ENCODE measurements at places on chromosomes 7 and 10.

DNA sequence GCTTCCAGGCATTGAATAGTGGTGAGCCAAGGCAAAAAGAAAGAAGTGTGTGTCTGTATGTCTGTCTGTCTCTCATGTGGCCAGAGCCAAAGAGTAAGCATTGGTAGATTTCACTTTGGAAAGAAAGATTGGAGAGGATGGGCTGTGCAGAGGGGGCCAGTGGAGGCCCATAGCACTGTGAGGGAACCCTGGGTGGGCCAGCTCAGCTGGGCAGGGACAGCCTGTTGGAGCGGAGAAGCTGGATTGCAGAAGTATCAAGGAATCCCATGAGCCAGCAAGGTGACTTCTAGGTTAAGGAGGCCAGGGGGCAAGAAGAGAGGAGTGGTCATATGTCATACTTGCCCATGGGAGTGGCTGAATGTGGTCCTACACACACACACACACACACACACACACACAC lies 1.5 kb upstream of the GRID1 start:
- DNase-seq: no peak

- no peak for DNase-seq
These were observed 12.4 kb downstream of the DUSP5 start for GRCh38 chr10:110510086-110510485.

DNA sequence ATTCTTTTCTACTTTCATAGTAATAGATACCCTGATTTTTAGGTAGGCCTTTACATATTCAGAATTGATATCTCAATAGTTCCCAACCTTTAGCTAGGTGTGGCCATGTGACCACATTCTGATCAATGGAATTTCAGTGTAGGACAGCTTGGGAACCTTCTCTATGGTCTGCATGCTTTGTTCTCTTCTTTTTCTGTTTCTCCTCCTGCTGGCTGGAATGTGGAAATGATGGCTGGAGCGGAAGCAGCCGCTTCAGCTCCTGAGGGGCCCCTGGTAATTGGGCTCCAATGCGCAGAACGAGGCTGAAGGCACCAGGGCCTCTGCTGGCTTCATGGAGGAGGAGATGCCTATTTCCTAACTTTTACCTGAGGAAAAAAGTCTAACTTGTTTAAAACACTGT lies 152.6 kb downstream of the ZMYND11 start:
- no peak for DNase-seq

DNA sequence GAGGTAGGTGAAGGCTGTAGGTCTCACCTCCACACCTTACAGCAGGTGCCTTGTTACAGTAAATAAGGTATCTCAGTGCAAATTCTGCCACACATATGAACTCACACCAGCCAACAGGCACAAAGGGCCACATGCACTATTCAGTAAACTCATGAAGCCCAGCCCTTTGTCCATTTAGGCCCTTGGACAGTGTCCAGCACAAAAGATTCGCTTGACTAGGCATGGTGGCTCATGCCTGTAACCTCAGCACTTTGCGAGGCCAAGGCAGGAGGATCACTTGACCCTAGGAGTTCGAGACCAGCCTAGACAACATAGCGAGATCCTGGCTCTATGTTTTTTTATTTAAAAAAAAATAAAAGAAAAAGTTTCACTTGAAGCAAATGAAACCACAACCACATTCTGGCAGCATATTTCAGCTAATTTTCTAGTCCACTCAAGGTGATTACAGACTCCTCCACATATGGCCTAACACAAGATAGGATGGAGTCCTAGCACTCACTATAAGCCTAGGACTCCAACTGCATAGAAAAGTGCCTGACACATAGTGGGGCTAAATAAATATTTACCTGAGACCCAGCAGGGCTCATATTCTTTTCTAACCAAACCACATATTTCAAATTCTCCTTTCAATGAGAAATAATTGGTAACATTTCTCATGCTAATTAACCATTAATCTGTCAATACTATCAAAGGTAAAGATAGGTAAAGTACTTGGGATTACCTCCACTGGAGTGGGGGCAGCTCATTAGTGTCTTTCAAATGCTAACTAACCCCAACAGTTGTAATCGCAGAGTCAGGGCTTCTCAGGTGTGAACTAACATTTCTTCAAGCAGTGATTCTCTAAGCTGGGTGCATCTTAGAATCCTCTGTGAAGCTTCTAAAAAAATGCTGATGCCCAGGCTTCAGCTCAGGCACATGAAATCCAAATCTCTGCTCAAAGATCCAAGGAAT lies 4.5 kb upstream of the ANKRD1 start:
- no peak for DNase-seq

- no peak for DNase-seq
These were observed 146.4 kb downstream of the ZNF248 start for GRCh38 chr10:37710831-37711616.

DNA sequence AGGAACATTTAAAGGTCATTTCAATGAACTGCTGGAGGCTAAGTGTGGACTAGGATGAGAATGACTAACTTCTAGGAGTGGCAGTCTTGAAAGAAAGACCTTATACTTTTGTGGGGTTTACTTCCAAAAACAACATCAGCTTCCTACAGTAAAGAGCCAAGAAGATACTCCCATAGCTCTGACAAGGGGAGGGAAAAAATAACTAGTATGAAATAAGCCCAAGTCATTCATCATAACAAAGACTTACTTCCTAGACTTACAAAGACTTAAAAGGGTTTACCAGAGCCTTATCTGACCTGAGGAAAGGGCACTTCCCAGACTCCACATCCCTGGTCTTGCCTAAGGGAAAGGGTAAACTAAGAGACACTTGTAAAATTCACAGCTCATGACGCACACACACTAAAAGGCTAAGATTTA lies 31.7 kb downstream of the ARHGAP12 start:
- DNase-seq: no peak

GRCh38 chr7:22121702-22122474 lies 176.2 kb upstream of the CDCA7L start:
- peak; percentile 17 for DNase-seq

- DNase-seq: no peak
These were observed 122.7 kb downstream of the SFMBT2 start for GRCh38 chr10:7288060-7288690.

DNA sequence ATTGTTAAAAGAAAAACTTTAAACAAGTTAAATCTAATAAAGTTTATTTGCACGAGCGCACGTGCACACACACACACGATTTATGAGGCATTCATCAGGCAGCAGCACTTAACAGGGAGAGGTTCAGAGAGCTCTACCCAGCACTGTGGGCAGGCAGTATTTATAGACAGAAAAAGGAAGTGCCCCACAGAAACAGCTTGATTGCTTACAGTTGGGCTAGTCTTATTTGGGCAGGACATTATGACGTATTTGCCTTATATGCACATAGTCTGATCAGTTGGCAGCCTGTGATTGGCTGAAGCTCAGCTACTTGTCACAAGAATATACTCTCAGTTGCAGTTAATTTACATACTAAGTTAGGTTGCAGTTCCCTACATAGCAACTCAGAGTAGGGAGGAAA lies 1.2 kb upstream of the SDHAF3 start:
- peak; percentile 45 for DNase-seq

DNA sequence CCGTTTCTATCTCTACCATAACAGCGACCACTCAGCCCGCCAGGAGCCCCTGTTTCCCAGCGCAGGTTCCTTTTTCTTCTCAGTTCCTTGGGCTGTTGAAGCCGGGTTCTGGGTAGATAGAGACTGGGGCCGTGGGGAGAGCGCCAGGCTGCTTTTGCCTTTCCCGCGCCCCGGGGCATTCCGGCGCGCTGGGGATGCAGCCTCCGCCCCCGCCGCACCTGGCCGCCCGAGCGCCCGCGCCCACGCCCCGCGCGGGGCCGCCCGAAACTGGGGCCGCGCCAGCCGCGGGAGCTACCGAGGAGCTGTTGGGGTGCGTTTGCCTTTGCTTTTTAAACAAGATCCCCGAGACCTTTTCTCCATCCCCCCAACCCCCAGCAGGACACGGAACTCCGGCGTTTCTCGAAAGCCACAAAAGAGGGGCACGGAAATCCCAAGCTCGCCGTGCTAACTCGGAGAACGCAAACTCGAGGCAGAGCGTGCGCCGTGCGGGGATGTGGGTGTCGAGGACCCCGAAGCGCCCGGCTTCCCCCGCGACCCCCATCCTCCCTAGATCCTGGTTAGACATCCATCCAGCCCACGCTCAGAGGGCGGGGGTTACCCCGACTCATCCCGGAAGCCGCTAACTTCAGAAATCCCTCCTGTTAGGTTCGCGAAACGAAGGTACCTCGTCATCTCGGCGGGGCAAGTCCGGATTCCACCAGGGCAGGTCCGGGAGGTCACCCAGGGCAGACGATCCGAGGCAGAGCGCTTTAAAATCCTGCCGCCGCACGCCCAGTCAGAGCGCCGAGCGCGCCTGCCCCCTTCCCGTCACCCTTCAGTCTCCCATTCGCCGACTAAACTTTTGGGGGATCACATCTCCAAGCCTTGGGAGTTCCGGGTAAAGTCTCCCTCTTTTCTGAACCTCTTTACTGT lies 1.0 kb downstream of the GRM8 start:
- DNase-seq: peak; percentile 33

DNA sequence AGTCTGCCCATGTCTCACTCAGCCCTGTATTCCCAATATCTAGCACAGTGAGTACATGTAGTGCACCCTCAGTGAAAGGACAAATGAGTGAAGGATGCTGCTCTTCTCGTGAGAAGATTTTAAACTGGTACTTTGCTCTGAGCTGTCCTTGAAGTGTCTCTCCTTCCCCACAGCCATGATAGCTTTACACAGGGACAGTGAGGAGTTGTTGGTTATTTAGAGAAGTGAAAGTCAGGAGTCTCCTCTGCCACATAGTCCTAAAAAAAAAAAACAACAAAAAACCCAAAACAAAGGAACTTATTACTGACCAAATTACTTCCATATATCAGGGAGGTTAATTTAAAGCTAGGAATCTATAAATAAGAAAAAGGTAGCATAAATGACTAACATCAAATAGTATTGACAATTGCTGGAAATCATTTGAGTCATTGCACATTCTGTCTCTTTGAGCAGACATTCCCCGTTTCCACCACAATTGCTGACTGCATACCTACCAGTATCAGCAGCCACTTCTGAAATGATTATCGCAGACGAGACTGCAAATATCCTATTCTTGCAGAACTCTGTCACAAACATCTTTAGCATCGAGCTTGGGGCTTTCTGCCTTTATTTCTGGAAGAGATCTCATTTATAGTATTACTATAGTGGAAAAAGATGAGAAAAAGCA lies 202.1 kb downstream of the PTEN start:
- DNase-seq: no peak

GRCh38 chr7:134649226-134649775 lies 2.6 kb downstream of the BPGM start:
- DNase-seq: no peak

- no peak for DNase-seq
These were observed at the start of gene SYCE1 for GRCh38 chr10:133565441-133566294. SYCE1 (minus strand) TSS chr10:133565583; CDS start chr10:133565529, 54 bp downstream.

DNA sequence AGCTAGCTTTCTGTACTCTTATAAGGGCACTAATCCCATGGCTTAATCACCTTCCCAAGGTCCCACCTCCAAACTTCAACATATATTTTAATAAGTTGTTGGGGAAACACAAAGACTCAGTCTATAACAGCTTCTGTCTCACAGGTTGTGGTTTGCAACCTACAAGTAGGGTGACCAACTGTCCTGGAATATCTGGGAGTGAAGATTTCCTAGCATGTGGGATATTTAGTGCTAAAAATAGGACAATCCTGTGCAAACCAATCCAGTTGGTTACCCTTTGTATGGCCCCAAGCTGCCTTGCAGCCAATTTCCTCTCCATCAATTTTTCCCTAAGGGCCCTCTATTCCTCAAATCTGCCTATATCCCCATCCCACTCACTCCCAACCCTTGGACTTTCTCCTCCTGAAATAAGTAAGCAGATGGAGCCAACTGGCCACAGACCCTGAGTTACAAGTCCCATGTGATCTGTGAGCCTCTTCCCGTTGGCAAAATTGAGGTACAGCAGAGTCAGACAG lies 82.3 kb downstream of the FAM13C start:
- DNase-seq: no peak

DNA sequence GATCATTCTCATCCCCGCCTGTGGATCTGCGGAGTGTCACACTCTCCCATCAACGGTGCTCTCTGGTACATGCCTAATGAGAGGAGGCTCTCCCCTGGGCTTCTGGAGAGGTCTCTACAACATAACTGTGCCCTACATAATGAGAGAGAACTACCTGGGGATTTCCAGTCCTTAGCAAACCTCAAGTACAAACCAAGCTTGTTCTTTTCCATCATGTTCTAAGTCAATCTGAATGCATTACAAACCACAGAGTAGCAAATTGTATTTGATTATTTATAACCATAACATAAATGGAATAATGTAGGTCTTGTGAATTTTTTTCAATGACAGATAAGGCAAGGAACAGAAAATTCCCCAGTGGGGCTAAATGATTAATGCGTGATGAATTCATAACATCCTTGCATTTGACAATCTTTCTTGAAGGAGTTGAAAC lies 412.4 kb upstream of the NRP1 start:
- no peak for DNase-seq

GRCh38 chr10:102962951-102963755 lies 45.1 kb downstream of the CNNM2 start:
- DNase-seq: no peak

DNA sequence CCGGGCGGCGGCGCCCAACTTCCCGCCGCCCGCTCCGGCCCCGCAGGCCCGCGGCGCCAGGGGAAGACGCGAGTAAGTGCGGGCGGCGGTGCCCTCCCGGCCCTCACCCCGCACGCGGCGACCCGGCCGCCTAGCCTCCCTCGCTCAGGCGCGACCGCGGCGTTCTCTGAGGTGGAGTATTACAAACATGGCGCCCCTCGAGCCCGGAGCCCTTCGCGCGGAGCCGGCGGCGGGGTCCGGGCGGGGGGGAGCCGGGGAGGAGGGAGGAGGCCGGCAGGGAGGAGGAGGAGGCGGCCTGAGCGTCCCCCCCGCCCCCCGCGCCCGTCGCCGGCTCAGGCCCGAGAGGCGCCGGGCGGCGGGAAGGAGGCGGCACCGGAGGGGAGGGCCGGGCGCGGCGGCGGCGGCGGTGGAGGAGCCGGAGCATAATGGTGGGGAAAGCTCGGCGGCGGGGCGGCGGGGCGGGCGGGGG lies at the start of gene ZMYND11:
Gene ZMYND11, plus strand, starts transcription at position 324 of the 469 bp plus-strand sequence. CDS start 44,558 bp downstream, outside the sequence.
- DNase-seq: peak; percentile 48

DNA sequence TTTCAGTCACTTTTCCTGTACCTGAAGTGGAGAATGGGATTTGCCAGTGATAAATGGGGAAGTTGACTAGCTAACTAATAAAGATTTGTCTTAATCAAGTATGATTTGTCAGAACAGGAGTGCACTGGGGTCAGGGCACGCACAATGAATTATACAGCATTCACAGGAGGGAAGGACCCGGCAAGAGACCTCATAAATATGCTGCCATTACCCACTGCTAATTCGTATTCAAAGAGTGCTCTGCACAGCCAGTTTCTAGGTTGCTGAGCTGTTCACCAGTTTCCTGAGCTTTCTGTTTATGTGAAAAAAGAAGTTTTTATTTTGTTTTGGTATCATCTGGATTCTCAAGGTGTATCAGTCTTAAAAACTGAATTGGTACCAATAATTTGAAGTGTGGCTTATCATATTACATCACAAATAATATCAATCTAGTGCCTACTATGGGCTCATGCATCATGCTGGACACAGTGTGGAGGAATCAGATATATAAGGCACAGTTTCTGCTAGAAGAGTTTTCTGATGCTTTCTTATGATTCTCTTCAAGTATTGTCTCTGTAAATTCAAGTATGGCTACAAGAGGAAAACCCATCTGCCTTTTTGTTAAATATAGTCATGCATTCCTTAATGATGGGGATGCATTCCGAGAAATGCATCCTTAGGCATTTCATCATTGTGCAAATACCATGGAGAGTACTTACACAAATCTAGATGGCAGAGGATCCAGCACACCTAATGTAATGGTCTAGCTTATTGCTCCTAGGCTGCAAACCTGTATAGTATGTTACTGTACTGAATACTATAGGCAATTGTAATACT lies 202.2 kb downstream of the VTI1A start:
- no peak for DNase-seq

GRCh38 chr10:94046098-94046497 lies 52.4 kb downstream of the PLCE1 start:
- no peak for DNase-seq

All from CD4-positive, alpha-beta T cell (primary cell).